Effector memory CD8-positive, alpha-beta T cell (primary cell): ENCODE measurements at places on chromosomes 16 and 17.

- DNase-seq, result no peak
Observed at GRCh38 chr17:57941384-57942370, 13.5 kb downstream of the CUEDC1 start.

- DNase-seq, result no peak
Observed at GRCh38 chr17:27991462-27991993, 50.9 kb upstream of the NLK start.

GRCh38 chr16:81237282-81237681, 1.2 kb upstream of the BCO1 start:
- no peak for DNase-seq

DNA sequence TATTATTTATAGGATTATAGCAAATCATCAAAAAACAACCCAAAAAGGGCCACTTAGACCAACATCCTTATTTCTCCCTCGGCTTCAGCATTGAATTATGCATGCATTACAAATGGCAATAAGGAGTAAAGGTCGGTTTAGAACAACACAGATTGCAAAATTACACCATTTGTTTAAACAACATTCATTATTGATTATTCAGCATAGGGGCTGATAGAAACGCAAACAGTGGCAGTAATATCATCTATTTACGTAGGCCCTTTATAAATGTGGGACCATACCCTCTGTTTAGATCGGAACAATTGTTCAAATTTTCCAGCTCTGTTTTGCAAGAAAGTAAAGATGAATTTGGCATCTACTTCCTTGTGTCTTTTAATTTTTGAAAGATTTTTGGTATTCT, 153.3 kb downstream of the WWOX start:
- no peak for DNase-seq

GRCh38 chr17:83145358-83145738, 65.9 kb downstream of the METRNL start:
- no peak for DNase-seq

- DNase-seq, result no peak
Observed at GRCh38 chr17:47894498-47895346, 1.3 kb upstream of the SP2 start.
